Tracheal epithelial cell (primary cell): ENCODE measurements at places on chromosomes 12 and 14. TPM values are rescaled to one million over a fixed set of nuclear protein-coding genes. Genes with fewer than 3 reads are reported as not detected.

TMEM121 gene
- total RNA-seq = 2.4 and 3.4 TPM in 2 replicates

RIMBP2 gene
- total RNA-seq = under 0.01 TPM in 1 of 2 replicates, not detected in the other

ADGRD1 gene
- total RNA-seq = not detected in 2 replicates

ANO2 gene
- total RNA-seq = 0.85 TPM in 1 of 2 replicates, not detected in the other

KRT7 gene
- total RNA-seq = 775 and 1,618 TPM in 2 replicates

CIDEB gene
- total RNA-seq = 1.4 and 6.0 TPM in 2 replicates

TMEM260 gene
- total RNA-seq = 10.8 and 16.2 TPM in 2 replicates

ST8SIA1 gene
- 0.24 and 0.85 TPM in 2 replicates for total RNA-seq

RAB5B gene
- total RNA-seq = 51.8 TPM in 2 replicates

PTPRR gene
- total RNA-seq = 0.96 TPM in 1 of 2 replicates, not detected in the other

TPH2 gene
- not detected in 2 replicates for total RNA-seq

TBX3 gene
- 0.85 and 3.6 TPM in 2 replicates for total RNA-seq

KRT74 gene
- under 0.01 TPM in 1 of 2 replicates, not detected in the other for total RNA-seq

TMTC1 gene
- total RNA-seq = 8.3 and 16.6 TPM in 2 replicates

HCAR3 gene
- total RNA-seq = 1.1 and 8.9 TPM in 2 replicates

SPX gene
- total RNA-seq = 4.6 and 9.4 TPM in 2 replicates

CPNE6 gene
- not detected in 2 replicates for total RNA-seq

CNTN1 gene
- total RNA-seq = 7.2 and 9.8 TPM in 2 replicates

KRT85 gene
- not detected in 2 replicates for total RNA-seq

ATP2A2 gene
- total RNA-seq = 127 and 141 TPM in 2 replicates

DBX2 gene
- total RNA-seq = not detected in 2 replicates

SRGAP1 gene
- 3.1 and 6.6 TPM in 2 replicates for total RNA-seq

LTBP2 gene
- 15.8 and 37.4 TPM in 2 replicates for total RNA-seq
